EH (cell line): ENCODE measurements at places on chromosomes 16 and 17.

GRCh38 chr17:62678214-62678919, 50.9 kb downstream of the MRC2 start:
- no peak for DNase-seq

- DNase-seq = no peak
Measured at GRCh38 chr17:17454276-17454675, 22.5 kb upstream of the MED9 start.

DNA sequence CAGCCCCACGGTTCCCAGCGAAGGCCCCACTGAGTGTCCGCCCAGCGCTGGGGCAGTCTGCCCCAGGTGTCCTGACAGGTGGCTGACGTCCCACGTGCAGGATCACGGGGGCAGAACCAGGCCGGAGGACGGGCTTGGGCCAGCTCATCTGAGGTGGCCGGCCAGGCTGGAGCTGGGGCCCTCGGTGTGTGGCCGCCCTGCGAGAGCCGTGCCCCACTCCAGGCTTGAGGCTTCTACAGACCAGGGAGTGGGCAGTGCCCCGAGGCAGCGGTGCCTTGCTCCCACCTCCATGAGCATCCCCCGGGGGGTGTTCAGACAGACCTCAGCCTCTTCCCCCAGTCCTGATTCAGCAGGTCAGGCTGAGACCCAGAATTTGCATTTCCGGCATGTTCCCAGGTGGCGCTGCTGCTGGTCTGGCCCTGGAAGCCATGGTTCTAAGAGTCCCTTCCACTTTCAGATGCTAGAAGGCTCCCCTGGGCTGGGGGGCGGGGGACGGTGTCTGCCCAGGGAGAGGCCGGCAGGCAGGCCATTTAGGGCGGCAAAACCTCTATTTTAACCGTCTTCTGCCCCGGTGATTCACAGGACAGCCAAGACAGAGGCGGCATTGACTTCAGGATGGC, 35.4 kb upstream of the PABPN1L start:
- DNase-seq = no peak

- DNase-seq = peak; percentile 97
Measured at GRCh38 chr17:8153525-8153956, 1.3 kb upstream of the PER1 start.

- peak; percentile 86 for DNase-seq
Measured at GRCh38 chr17:42655528-42655927, 3.6 kb upstream of the TUBG2 start.

DNA sequence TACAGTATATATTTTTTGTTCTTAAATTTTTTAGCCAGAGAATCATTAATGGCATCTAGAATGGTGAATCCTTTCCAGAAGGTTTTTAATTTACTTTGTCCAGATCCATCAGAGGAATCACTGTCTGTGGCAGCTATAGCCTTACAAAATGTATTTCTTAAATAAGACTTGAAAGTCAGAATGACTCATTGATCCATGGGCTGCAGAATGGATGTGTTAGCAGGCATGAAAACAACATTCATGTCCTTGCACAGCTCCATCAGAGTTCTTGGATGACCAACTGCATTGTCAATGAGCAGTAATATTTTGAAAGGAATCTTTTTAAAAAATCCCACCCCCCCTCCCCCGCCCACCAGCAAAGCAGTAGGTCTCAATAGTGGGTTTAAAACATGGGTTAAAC, 51.4 kb downstream of the CACNG1 start:
- peak; percentile 38 for DNase-seq

- DNase-seq = no peak
Measured at GRCh38 chr17:1431631-1432104, 24.4 kb downstream of the CRK start.

DNA sequence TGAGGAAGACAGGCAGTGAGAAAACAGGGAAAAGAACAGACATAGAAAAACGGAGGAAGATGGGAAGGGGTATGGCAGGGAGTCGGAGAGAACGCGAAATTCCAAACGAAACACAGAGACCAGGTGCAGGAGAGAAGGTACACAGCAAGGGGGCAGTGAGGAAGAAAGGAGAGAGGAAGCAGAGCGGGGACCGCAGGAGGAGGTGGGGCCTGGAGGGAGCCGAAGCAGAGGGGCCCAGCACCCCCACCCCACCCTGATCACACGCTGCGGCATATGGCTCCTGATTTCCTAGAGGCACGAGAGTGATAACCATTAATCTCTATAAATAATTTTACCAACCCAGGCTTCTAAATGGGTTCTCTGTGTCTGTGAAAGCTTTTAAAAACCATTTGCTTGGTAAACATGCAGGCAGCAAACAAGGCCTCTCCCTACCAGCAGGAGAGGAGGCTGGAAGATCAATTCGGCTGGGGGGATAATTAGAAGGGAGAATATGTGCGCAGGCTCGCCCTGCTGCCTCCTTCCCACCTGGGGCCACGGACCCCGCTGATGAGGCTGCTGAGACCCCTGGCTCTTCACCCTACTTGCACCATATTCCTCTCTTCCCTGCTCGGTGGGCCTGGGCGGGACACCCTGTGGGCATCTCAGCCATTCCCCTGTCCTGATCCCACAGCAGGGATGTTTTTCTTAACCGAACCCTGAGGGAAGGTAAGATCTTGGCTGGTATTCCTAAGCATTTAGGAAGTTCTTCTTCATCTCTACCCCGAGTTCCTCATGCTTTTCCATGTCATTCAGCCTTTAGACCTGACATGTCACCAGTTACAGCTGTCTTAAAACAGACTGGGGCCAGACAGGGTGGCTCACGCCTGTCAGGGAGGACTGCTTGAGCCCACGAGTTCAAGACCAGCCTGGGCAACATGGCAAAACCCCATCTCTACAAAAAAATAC, 86.7 kb downstream of the TMEM132E start:
- no peak for DNase-seq

DNA sequence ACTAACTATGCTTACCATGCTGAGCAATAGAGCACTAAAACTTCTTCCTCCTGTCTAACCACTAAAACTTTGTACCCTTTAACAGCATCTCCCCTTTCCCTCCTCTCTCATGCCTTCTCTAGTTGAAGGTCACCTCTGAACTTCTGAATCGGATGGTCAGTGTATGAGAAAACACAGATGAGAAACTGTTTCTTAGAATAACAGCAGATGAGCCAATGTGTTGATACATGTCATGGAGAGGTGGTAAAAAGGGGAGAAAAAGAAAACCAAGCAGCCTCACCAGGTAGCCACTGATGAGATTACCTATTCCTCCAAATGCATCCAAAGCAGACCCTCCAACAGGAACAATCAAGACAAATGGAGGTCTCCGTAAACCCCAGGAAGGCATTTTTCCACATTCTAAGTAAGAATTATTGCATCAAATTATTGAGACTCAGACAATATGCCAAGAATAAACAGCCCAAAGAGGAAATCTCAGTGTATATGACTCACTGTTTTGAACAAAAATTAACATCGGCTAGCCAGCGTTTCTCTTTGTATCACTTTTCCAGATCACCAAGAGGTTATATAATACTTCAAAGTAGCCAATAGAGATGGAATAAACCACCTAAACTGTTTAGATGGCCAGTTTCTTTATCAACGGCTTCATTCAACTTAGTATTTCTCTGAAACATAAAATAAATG, 793.3 kb upstream of the SOX9 start:
- DNase-seq = peak; percentile 26

DNA sequence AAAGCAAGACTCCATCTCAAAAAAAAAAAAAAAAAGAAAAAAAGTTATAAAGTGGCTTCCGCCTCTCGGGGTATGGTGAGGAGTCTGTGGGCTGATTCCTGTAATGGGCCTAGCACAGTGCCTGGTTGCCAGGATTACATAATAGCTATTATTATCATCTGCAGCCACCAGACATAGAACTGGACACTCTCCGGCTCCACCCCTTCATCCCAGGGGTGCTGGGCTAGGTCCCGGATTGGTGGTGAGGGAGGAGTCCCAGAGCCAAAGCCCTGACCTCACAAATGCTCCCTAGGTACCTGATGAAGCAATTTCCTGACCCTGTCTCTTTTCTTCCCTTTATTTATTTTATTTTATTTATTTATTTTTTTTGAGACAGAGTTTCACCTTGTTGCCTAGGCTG, 11.6 kb upstream of the ADGRG1 start:
- DNase-seq = no peak

DNA sequence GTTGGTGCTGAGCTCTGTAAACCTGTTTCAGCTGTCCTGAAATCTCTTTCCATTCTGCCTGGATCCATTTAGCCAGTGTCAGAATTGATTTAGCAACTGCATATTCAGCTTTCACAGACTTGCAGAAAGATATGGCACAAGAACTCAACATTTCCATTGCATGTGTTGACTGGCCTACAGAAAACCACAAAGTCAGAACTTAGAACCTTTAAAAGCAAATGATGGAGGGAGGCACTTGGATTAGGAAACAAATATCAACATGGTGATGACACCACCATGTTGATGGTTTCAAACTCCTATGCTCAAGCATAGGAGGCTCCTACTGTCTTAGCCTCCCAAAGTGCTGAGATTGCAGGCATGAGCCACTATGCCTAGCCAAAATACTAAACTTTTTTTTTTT, 52.3 kb upstream of the ARL6IP1 start:
- no peak for DNase-seq

GRCh38 chr17:18988546-18989173, 15.9 kb downstream of the FAM83G start:
- no peak for DNase-seq

DNA sequence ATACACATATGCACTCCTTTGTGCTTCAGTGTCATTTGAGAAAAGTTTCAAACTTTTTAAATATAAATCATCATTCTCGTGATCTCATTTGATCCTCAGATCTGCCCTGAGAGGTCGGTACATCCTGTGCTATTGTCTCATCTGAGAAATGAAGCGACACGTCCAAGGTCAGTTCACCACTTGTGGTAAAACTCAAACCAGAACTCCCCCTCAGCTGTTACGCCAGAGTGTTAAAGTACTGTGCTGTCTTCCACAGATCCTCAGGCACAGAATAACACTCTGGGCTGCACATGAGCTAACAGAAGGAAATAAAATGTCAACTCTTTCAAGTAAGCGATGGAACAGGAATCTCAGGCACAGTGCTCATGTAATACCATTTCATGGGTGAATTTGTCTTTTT, 31.4 kb downstream of the ANKFN1 start:
- DNase-seq = no peak

GRCh38 chr16:23061669-23062068, 87.6 kb downstream of the USP31 start:
- peak; percentile 19 for DNase-seq

DNA sequence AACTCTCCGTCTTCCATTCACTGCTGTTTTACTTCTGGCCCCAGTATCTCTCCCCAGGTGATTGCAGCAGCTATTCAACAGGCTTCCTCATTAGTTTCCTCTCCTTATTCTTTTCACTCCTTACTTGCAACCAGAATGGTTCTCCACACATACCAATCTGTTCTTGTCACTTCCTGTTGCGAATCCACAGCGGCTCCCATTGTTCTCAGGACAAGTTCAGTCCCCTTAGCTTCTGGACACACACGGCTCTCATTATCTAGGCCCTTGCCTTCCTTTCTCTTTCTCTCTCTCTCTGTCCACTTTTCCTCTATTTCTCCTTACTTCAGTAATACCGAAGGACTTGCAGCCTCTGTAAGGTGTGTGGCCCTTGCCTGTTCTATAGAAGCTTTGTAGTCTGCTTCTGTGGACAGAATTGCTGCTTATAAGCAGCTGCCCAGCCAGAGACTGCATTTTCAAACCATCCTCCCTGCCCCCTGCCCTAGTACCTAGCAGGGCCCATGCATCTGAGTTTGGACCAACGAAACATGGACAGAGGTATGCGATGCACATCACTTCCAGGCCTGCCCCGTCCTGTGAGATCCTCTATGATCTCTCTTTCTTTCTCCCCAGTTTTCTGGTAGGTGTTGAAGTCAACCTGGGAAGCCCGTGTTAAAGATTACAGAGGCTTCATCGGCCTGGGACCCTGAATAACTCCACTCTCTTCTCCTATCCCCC, 45.7 kb downstream of the VAT1L start:
- DNase-seq = peak; percentile 75

GRCh38 chr17:58084317-58084981, 1.2 kb downstream of the DYNLL2 start:
- DNase-seq = peak; percentile 24

DNA sequence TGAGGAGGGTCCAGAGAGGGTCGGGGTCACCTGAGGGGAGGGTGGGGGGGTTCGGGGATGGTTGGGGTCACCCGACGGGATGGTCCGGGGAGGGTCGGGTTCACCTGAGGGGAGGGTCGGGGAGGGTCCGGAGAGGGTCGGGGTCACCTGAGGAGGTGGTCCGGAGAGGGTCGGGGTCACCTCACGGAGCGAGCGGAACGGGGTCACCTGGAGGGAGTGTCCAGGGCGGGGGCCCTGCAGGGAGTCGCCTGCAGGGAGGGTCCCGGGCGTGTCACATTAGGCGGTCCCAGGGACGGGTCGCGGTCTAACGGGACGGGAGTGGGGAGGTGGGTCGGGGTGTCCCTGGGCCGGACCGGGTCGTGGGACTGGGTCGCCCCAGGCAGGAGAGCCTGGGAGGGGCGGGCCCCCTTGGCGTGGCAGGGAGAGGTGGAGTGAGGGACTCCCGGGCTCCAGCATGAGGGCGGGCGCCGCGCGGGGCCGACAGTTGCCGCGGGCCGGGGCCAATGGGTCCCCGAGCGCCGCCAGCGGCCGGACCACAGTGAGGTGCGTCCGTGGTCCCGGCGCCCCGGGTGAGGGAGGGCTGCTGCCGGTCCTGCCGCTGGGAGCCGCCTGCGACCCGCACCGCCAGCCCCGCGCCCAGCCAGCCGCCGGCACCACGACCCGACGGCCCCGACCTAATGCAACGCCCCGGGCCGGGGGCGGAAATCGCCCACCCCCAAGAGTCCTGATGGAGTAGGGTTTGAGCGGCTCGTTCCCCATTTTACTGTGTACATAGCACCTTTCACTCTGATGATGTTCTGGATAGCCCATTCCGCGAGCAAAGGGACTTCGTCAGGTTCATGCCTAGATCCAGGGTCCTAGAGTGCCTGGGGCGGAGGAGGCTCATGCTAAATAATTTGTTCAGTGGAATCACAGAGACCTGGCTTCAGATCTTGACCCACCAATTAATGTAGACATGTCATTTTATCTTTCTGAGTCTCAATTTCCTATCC, 1.2 kb upstream of the ABCA3 start:
- no peak for DNase-seq

- peak; percentile 79 for DNase-seq
Measured at GRCh38 chr17:81556175-81556691, 4.1 kb upstream of the FAAP100 start.

GRCh38 chr17:17535957-17536356, 39.8 kb upstream of the RASD1 start:
- DNase-seq = peak; percentile 81

DNA sequence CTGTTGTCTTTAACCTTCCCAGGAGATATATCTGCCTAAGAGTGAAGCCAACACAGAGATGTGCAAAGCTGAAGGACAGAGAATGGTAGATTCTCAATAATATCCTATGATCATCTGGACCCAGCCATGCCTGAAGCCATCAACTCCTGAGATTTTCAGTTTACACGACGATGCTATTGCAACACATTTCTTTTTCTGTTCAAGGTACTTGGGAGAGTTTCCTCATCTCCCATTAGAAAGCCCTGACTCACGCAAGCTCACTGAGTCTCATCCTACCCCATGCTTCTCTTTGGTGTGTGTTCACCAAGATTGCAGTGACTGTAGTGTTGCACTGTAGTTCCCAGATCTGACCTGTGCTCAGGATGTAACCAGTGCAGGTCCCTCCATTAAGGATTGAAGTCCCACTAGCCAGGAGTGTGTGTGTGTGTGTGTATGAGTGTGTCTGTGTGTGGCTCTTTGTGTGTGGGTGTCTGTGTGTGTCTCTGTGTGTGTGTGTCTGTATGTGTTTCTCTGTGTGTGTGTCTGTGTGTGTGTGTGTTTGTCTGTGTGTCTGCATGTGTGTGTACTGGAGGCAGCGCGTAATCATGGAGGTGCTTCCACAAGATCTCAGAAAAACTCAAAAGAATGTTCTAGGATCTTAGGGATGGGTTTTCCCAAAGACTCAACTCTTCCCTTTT, 15.5 kb downstream of the CES1 start:
- no peak for DNase-seq
